ENCODE measurements at places on chromosomes 13 and 19. TPM values are rescaled to one million over a fixed set of nuclear protein-coding genes. Genes with fewer than 3 reads are reported as not detected.

Gene CFAP97D2
- polyA plus RNA-seq: not detected

Gene ZNF350
- 9.0 TPM for polyA plus RNA-seq

Gene KCTD15
- 78.0 TPM for polyA plus RNA-seq

Gene KLK3
- not detected for polyA plus RNA-seq

Gene SLITRK6
- 13.6 TPM for polyA plus RNA-seq

Gene GPATCH1
- polyA plus RNA-seq: 6.4 TPM

Gene SWSAP1
- polyA plus RNA-seq: 2.4 TPM

Gene RNF113B
- polyA plus RNA-seq: not detected

Gene SHD
- 0.04 TPM for polyA plus RNA-seq

Gene RNF17
- 0.16 TPM for polyA plus RNA-seq

Gene C19orf18
- 0.67 TPM for polyA plus RNA-seq

Gene ICAM4
- 1.4 TPM for polyA plus RNA-seq

GRCh38 chr13:48778610-48779009, 124.9 kb downstream of the CYSLTR2 start:
- DNase-seq: no peak

GRCh38 chr19:16928916-16929315, 40.1 kb downstream of the F2RL3 start:
- DNase-seq: no peak

GRCh38 chr13:49530457-49530856, 34.7 kb downstream of the PHF11 start:
- DNase-seq: no peak

GRCh38 chr13:48783181-48783630, 129.5 kb downstream of the CYSLTR2 start:
- DNase-seq: no peak

- DNase-seq: no peak
Measured at GRCh38 chr19:11092181-11092538, 2.9 kb downstream of the LDLR start.

DNA sequence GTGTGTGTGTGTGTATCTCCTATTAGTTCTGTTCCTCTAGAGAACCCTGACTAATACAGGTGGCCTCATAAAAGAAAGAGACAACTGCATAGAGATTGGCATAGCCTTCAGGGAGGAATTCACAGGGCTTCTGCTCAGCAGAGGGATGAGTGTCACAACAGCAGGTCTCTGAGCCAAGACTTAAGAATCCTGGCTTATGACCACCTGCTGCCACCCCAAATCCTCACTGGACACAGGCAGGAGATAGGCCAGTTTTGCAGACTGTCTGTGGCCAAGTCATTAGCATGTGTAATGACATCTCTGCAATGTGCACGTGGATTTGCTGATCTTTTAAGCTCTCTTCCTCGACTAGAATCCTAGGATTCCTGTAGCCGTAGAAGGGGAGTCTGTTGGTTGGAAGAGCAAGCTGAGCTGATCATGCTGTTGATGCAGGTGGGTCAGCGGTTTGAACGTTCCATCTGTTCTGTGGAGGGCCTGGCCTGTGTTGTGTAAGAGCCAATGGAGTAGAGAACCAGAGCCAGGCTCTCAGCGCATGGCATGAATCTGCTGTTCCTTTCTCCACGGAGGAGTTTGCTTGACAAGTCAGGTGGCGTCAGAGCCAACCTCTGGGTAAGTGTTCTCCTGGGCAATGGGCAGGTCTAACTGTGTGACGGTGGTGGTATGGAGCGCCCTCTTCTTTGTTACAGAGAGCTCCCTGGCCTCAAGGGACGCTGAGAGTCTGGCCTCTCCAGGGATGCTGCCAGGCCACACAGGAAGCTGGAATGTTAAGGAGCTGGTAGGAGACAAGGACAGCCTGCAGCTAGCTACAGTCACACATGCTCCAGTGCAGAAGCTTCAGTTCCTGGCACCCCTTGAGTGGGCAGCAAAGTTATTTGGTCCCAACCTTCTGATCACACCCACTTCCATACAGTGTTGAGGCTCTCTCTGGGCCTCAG, 503.1 kb downstream of the FOXO1 start:
- no peak for DNase-seq

GRCh38 chr13:89052699-89053098, 1381.5 kb downstream of the SLITRK5 start:
- no peak for DNase-seq

- DNase-seq: peak; percentile 79
Measured at GRCh38 chr19:4455719-4456475, 1.7 kb downstream of the UBXN6 start.

DNA sequence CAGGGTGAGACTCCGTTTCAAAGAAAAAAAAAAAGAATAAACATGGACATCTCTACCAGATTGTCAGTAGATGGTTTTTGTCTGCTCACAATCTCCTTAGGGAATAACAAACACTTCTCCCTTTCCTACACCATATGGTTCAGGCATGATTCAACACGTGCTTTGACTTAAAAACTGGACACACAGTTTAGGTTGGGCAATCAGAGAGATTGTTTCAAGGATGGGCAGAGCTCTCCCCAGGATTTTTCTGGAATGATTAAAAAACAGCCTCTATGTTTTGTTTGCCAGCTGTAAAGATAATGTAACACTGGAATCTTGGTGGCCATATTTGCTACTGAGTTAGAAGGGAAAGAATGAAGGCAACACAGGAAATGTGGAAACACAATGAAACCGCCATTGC, 150.1 kb upstream of the TSC22D1 start:
- no peak for DNase-seq

DNA sequence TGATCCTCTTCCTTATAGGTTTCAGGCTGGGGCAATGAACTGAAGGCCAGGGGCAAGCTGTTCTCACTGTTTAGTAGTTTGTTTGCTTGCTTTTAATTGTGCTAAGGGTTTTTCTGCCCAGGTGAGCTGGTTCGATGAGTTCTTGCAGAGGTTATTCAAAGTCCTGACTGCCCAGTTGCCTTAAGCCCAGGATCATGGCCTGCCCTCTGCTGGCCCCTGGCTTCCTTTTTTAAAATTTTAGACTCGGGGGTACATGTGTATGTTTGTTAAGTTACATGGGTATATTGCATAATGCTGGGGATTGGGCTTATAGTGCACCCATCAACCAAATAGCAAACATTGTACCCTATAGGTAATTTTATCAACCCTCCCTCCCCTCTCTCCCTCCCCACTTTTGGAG, 65.7 kb downstream of the ZNF536 start:
- DNase-seq: no peak

DNA sequence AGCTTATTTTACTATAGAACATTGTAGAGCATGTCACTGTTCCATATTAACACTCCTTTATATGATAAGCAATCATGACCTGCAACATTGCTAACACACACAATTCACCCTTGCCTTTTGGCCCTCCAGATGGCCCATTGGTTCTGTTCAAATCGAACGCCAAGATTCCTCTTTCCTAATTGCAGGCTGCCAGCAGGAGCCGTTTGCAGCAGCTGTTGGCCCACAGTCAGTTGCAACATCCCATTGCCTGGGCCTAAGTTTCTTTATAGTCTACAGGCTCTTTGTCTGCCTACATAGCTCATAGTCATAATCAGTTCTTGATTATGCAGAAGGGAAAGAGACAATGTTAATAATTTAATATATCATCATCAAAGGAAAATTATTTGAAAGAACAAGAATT, 37.6 kb downstream of the KCTD12 start:
- DNase-seq: no peak

- no peak for DNase-seq
Measured at GRCh38 chr19:51595190-51596175, 24.4 kb downstream of the ZNF175 start.

DNA sequence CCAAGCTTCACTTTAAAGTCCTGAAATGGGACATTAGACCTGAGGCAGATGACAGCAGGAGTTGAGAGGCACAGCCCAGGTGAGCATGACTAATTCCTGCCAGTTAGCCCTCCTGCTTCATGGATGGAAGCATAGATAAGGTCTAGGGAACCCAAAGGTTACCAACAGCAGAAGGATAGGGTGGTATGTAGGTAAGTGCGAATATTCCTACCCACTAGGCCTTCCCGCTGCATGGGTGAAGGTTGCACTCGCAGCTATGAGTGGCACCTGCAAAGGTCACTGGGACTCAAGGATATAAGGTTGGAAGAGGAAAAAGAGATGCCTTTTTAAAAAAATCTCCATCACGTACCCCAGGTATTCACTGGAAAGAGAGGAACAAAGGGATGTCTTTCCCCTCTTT, 12.2 kb upstream of the MLLT1 start:
- no peak for DNase-seq

- DNase-seq: no peak
Measured at GRCh38 chr13:45393941-45394570, 24.1 kb downstream of the SLC25A30 start.

DNA sequence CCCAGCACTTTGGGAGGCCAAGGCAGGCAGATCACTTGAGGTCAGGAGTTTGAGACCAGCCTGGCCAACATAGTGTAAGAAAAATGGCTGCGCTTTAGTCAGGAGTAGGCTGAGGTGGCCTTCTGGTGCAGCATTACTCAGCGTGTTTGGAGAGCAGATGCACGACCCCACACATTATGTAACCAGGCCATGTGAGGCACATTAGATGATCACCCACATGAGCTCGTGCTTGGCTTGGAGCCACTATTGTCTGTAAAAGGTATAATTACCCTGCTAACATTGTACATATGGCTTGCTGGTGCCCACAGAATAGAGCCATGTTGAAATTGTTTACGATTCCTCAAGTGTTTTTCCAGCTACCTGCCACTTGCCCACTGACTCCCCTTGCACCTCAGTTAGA, 24.0 kb upstream of the SCEL start:
- DNase-seq: no peak

GRCh38 chr13:23770973-23771372, 118.2 kb downstream of the MIPEP start:
- DNase-seq: no peak

- DNase-seq: no peak
Measured at GRCh38 chr19:511101-511851, 4.0 kb downstream of the TPGS1 start.

GRCh38 chr19:4373013-4373367, 27.4 kb downstream of the SH3GL1 start:
- no peak for DNase-seq

- no peak for DNase-seq
Measured at GRCh38 chr19:35115177-35115951, at the start of gene FXYD3. Gene FXYD3 (plus strand): TSS chr19:35115823. CDS start chr19:35119377, 3,554 bp downstream.

DNA sequence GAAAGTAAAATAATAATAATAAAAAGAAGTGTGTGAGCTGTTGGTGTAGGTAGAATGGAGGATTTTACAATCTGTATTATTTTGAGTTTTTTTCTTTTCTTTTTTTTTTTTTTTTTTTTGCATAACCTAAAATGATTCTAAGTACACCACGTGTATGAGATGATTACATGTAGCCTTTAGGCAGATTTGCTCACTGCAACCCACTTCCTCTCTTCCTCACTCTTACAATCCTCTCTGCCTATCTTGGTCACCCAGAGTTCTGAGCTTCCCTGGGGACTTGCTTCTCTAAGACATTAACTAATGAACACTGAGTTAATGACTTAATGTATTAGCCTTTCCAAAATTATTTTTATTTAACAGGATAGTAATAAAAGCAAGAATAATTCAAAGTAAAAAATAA, 1169.6 kb downstream of the EFNB2 start:
- DNase-seq: no peak

Data from urinary bladder (tissue), 4 donors.